ENCODE measurements at places on chromosomes 16 and 17. TPM values are rescaled to one million over a fixed set of nuclear protein-coding genes. Genes with fewer than 3 reads are reported as not detected.

CD300E gene
- total RNA-seq, result not detected

NPLOC4 gene
- total RNA-seq, result 62.9 TPM

SLC5A10 gene
- total RNA-seq, result not detected

LRRC37A gene
- 2.3 TPM for total RNA-seq

DHRS7C gene
- not detected for total RNA-seq

SRSF2 gene
- total RNA-seq, result 147 TPM

MPV17L gene
- total RNA-seq, result 2.8 TPM

PLEKHG4 gene
- 24.2 TPM for total RNA-seq

CCL16 gene
- total RNA-seq, result not detected

FOXF1 gene
- total RNA-seq, result 4.0 TPM

KRT32 gene
- total RNA-seq, result not detected

- H3K36me3 ChIP-seq, result peaks cover 11% of the 10 kb centered on the region
- H3K27me3 ChIP-seq, result no peaks in the 10 kb centered on the region
- no peak for DNase-seq
- no peak overlapping the region for H3K4me3 ChIP-seq
- peaks cover 51% of the 10 kb centered on the region for H3K4me1 ChIP-seq
- H3K27ac ChIP-seq, result peak overlapping the region; percentile 59
These were observed 29.0 kb downstream of the XPO6 start for GRCh38 chr16:28182801-28183200.

DNA sequence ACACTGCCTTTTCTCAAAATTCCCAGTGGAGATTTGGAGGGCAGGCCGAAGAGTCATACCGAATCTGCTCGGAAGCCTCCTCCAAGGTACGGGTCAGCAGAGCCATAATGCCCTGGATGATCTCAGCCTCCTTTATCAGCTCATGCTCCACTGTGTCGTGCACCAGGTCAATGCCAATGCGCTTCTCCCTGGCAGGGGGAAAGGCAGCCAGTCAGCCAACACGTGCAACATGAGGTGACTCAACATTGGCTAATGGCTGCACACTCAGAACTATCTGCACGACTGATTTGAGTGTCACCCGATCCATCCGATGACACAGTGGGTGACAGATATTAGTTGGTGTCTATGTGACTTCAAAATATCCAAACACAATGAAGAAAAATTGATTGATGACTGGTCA is 15.8 kb downstream of the TEKT1 start:
- H3K27me3 ChIP-seq, result peaks cover 13% of the 10 kb centered on the region
- H3K36me3 ChIP-seq, result no peaks in the 10 kb centered on the region
- DNase-seq, result no peak
- H3K4me1 ChIP-seq, result no peaks in the 10 kb centered on the region
- no peak overlapping the region for H3K27ac ChIP-seq
- H3K4me3 ChIP-seq, result no peak overlapping the region

- no peaks in the 10 kb centered on the region for H3K36me3 ChIP-seq
- no peak overlapping the region for H3K27ac ChIP-seq
- no peaks in the 10 kb centered on the region for H3K4me1 ChIP-seq
- no peak overlapping the region for H3K4me3 ChIP-seq
These were observed 66.9 kb downstream of the TMEM100 start for GRCh38 chr17:55655777-55656176.

- no peak for DNase-seq
- H3K4me1 ChIP-seq, result no peaks in the 10 kb centered on the region
- no peaks in the 10 kb centered on the region for H3K36me3 ChIP-seq
- no peak overlapping the region for H3K4me3 ChIP-seq
- H3K27ac ChIP-seq, result no peak overlapping the region
These were observed 10.5 kb upstream of the C17orf58 start for GRCh38 chr17:68006797-68007196.

DNA sequence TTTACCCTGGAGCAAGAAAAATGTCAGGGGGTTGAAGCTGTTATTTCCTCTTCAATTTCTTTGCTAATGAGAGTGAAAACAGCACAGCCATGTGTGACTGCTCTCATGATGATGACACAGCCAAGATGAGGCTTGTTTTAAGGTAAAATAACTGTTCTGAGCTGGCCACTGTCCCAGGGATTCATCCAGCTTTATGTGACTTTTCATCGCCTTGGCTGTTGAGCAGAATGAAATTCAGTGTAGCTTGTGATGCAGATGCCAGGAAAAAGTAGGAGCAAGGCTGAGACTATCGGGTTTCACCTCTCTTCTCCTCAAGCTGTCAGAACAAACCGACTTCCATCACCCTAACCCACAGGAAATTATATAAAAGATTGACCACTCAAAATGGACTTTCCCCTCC is 361.8 kb upstream of the CDH5 start:
- H3K36me3 ChIP-seq, result no peaks in the 10 kb centered on the region
- peaks cover 26% of the 10 kb centered on the region for H3K4me1 ChIP-seq
- no peak overlapping the region for H3K27ac ChIP-seq
- peak; percentile 41 for DNase-seq
- H3K4me3 ChIP-seq, result no peak overlapping the region

- no peak overlapping the region for H3K4me3 ChIP-seq
- no peaks in the 10 kb centered on the region for H3K27me3 ChIP-seq
- DNase-seq, result no peak
- no peaks in the 10 kb centered on the region for H3K4me1 ChIP-seq
- no peaks in the 10 kb centered on the region for H3K36me3 ChIP-seq
- H3K27ac ChIP-seq, result no peak overlapping the region
These were observed 51.3 kb downstream of the EPN2 start for GRCh38 chr17:19288453-19288852.

GRCh38 chr17:57433452-57433851 is 177.1 kb downstream of the MSI2 start:
- no peak overlapping the region for H3K27ac ChIP-seq
- H3K27me3 ChIP-seq, result no peaks in the 10 kb centered on the region
- no peak overlapping the region for H3K4me3 ChIP-seq
- H3K36me3 ChIP-seq, result no peaks in the 10 kb centered on the region

- H3K27ac ChIP-seq, result no peak overlapping the region
- no peaks in the 10 kb centered on the region for H3K27me3 ChIP-seq
- no peak overlapping the region for H3K4me3 ChIP-seq
- H3K36me3 ChIP-seq, result no peaks in the 10 kb centered on the region
- peaks cover 4% of the 10 kb centered on the region for H3K4me1 ChIP-seq
These were observed 16.2 kb downstream of the CACNG3 start for GRCh38 chr16:24272379-24272778.

GRCh38 chr16:4866586-4866985 is 19.3 kb downstream of the UBN1 start:
- H3K36me3 ChIP-seq, result peaks cover 15% of the 10 kb centered on the region
- no peak overlapping the region for H3K27ac ChIP-seq
- H3K4me1 ChIP-seq, result no peaks in the 10 kb centered on the region
- no peaks in the 10 kb centered on the region for H3K27me3 ChIP-seq
- no peak overlapping the region for H3K4me3 ChIP-seq

- H3K36me3 ChIP-seq, result no peaks in the 10 kb centered on the region
- no peaks in the 10 kb centered on the region for H3K27me3 ChIP-seq
- peak overlapping the region; percentile 31 for H3K27ac ChIP-seq
- H3K4me3 ChIP-seq, result no peak overlapping the region
- DNase-seq, result peak; percentile 50
These were observed 20.1 kb downstream of the YWHAE start for GRCh38 chr17:1379930-1380313.

GRCh38 chr16:24178496-24178895 is 77.6 kb upstream of the CACNG3 start:
- H3K36me3 ChIP-seq, result no peaks in the 10 kb centered on the region
- H3K27me3 ChIP-seq, result no peaks in the 10 kb centered on the region
- no peak overlapping the region for H3K4me3 ChIP-seq
- no peaks in the 10 kb centered on the region for H3K4me1 ChIP-seq
- peak; percentile 1 for DNase-seq
- H3K27ac ChIP-seq, result no peak overlapping the region

GRCh38 chr17:16107165-16107770 is 107.6 kb downstream of the TTC19 start:
- no peak for DNase-seq
- no peak overlapping the region for H3K27ac ChIP-seq
- H3K27me3 ChIP-seq, result no peaks in the 10 kb centered on the region
- H3K4me3 ChIP-seq, result no peak overlapping the region
- H3K36me3 ChIP-seq, result peaks cover 14% of the 10 kb centered on the region

Data from GM23248 (cell line).